ENCODE measurements at places on chromosomes 6 and 20. TPM values are rescaled to one million over a fixed set of nuclear protein-coding genes. Genes with fewer than 3 reads are reported as not detected.

The SLC12A5 gene
- 0.34 TPM for total RNA-seq

The SEMG1 gene
- not detected for total RNA-seq

The PTK6 gene
- under 0.01 TPM for total RNA-seq

The PI16 gene
- total RNA-seq: under 0.01 TPM
